Liver (tissue), 10 donors: ENCODE measurements at places on chromosomes 13 and 19. TPM values are rescaled to one million over a fixed set of nuclear protein-coding genes. Genes with fewer than 3 reads are reported as not detected.

- no peak for DNase-seq
- no peak overlapping the region for H3K27ac ChIP-seq
- H3K27me3 ChIP-seq, result peaks cover 3% of the 10 kb centered on the region
- H3K36me3 ChIP-seq, result no peaks in the 10 kb centered on the region
- no peak overlapping the region for H3K4me3 ChIP-seq
Measured at GRCh38 chr13:39397896-39398265, 205.1 kb downstream of the LHFPL6 start.

- no peak for DNase-seq
- H3K27ac ChIP-seq, result no peak overlapping the region
- H3K4me3 ChIP-seq, result no peak overlapping the region
- no peaks in the 10 kb centered on the region for H3K36me3 ChIP-seq
- peaks cover 2% of the 10 kb centered on the region for H3K4me1 ChIP-seq
- H3K27me3 ChIP-seq, result no peaks in the 10 kb centered on the region
Measured at GRCh38 chr13:30742901-30743300, 7.6 kb downstream of the ALOX5AP start.

GRCh38 chr13:99464441-99464949, 36.8 kb upstream of the TM9SF2 start:
- H3K27me3 ChIP-seq, result no peaks in the 10 kb centered on the region
- H3K27ac ChIP-seq, result no peak overlapping the region
- no peaks in the 10 kb centered on the region for H3K4me1 ChIP-seq

GRCh38 chr19:47104680-47105079, 8.9 kb downstream of the ZC3H4 start:
- no peaks in the 10 kb centered on the region for H3K27me3 ChIP-seq
- no peak overlapping the region for H3K4me3 ChIP-seq
- peaks cover 13% of the 10 kb centered on the region for H3K4me1 ChIP-seq
- H3K27ac ChIP-seq, result no peak overlapping the region

DNA sequence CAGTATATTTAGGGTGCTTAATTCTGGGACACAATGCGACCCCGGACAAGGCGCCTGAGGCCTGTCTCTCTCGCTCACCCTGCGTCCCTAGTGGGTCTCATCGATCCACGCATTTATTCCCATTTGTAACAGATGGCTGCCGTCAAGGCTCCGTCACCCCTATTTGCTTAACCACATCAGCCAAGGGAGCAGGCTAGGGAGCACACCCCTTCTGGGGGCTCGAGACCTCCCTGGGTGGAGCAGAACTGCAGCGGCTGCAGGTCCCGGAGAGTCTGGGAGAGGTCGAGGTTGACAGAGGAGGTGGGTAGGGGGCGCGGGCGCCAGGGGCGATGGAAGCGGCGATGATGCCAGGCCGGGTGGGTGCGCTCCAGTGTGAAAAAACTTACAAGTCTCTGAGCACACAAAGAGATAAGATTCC, 507 bp downstream of the ALG5 start:
- peaks cover 15% of the 10 kb centered on the region for H3K4me1 ChIP-seq
- peak overlapping the region; percentile 98 for H3K27ac ChIP-seq
- H3K27me3 ChIP-seq, result no peaks in the 10 kb centered on the region

DNA sequence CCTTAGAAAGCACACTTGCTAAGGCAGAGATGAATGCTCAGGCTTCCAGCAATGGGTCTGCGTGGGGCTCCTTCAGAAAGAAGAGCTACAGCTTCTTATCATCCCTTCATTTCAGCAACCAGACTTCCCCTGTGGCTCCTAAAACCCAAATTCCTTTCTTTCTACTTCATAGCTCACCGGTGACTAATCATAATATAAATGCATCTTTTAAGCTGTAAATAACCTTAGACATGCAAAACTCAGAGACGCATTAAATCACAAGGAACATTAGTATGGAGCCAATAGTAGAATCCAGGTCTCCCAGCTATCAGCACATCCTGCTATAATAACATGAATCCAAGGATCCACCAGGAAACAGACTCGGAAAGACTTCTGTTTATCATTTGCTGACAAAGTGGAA, 375.6 kb downstream of the COG6 start:
- H3K4me3 ChIP-seq, result no peak overlapping the region
- no peaks in the 10 kb centered on the region for H3K4me1 ChIP-seq
- H3K36me3 ChIP-seq, result no peaks in the 10 kb centered on the region
- no peak overlapping the region for H3K27ac ChIP-seq

DNA sequence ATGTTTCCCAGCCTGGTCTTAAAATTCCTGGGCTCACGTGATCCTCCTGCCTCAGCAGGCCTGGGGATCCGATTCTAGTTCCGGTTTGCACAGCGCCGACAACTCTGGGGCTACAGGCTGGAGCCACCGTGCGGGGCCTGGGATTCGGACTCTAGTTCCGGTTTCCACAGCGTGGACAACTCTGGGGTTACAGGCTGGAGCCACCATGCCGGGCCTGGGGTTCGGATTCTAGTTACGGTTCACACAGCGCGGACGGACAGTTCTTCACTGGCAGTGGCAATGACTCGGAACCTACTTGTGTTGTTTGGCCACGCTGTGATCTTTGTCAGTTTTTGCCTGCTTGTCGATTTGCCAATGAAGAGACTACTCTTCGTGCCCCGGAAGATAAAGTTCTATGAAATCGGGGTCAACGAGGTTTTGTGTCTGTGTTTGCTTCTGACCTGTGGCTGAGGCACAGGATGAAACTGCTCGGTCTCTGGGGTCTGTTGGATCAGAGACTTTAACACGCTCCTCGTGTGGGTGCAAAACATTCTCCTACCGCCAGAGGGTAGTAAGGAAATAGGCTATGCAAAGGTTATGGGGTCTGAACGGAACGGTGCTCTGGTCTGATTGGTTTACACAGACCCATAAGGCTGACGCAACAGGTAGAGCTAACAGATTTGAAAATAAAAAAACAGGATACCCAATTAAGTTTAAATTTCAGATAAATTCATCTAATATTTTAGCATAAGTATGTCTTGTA, 12.1 kb upstream of the ZSCAN1 start:
- H3K27me3 ChIP-seq, result no peaks in the 10 kb centered on the region
- H3K4me3 ChIP-seq, result no peak overlapping the region
- H3K36me3 ChIP-seq, result no peaks in the 10 kb centered on the region
- no peaks in the 10 kb centered on the region for H3K4me1 ChIP-seq
- DNase-seq, result peak; percentile 45

- H3K4me1 ChIP-seq, result peaks cover 4% of the 10 kb centered on the region
- DNase-seq, result peak; percentile 80
- no peaks in the 10 kb centered on the region for H3K27me3 ChIP-seq
- H3K36me3 ChIP-seq, result no peaks in the 10 kb centered on the region
Measured at GRCh38 chr19:49133621-49134454, 14.5 kb downstream of the PPFIA3 start.

- no peaks in the 10 kb centered on the region for H3K27me3 ChIP-seq
- no peak for DNase-seq
- H3K4me1 ChIP-seq, result no peaks in the 10 kb centered on the region
- H3K27ac ChIP-seq, result no peak overlapping the region
- no peak overlapping the region for H3K4me3 ChIP-seq
- H3K36me3 ChIP-seq, result peaks cover 11% of the 10 kb centered on the region
Measured at GRCh38 chr19:45352914-45353796, 12.6 kb downstream of the KLC3 start.

GRCh38 chr13:109451726-109452125, 334.7 kb downstream of the IRS2 start:
- H3K4me1 ChIP-seq, result no peaks in the 10 kb centered on the region
- H3K27ac ChIP-seq, result no peak overlapping the region
- DNase-seq, result no peak
- no peaks in the 10 kb centered on the region for H3K36me3 ChIP-seq
- H3K4me3 ChIP-seq, result no peak overlapping the region

- no peaks in the 10 kb centered on the region for H3K4me1 ChIP-seq
- DNase-seq, result no peak
- H3K36me3 ChIP-seq, result no peaks in the 10 kb centered on the region
Measured at GRCh38 chr19:30743011-30743410, 370.8 kb downstream of the ZNF536 start.

ABCA7 gene
- 5.3 TPM for total RNA-seq

PPP6R1 gene
- total RNA-seq, result 24.6 TPM
